ENCODE measurements at places on chromosomes 3 and 15. TPM values are rescaled to one million over a fixed set of nuclear protein-coding genes. Genes with fewer than 3 reads are reported as not detected.

Gene IGF2BP2
- 71.5 TPM for total RNA-seq

Gene GASK1A
- not detected for total RNA-seq

GRCh38 chr15:58981808-58982475 lies 5.5 kb upstream of the RNF111 start:
- DNase-seq = no peak

Gene VEPH1
- 80.8 TPM for total RNA-seq

DNA sequence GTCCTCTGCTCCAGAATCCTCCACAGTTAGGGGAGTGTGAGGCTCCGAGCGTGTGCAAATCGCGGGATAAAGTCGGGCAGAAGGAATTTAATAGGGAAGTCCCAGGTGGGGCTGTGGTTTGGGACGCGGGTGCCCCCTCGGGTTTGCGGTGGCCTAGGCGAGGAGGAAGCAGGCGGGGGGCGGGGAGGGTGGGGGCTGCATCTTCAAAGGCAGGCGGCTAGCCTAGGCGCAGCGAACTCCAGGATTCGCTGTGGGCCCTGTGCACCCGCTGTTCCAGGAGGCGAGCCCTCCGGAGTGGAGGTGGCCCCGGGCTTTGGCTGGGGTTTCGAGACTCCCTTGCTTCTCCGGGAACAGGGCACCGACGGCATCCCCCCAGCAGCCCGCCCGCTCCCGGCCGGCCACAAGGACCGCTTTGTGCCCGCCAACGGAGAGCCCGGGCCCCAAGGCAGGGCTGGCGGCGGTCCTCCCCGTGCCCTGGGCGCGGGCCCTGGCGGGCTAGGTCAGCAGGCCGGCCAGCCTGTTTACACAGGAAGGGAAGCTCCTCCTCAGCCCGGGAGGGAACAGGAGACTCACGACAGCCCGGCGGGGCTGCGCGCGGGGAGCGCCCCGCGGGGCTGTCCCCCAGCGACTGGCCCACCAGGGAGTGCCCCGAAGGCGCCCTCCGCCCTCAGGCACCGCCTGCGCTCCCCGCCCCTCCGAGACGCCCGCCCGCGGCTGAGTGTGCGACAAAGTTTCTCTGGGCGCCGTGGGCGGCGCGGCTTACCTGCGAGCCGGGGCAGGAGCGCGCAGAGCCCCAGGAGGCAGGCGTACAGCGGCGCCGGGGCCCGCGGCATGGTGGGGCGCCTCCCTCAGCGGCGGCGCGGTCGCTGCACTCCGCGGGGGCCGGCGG lies 753 bp downstream of the ITGB5 start:
- DNase-seq = no peak

Gene GPR149
- not detected for total RNA-seq

GRCh38 chr3:52067046-52067445 lies 10.7 kb upstream of the DUSP7 start:
- no peak for DNase-seq

GRCh38 chr3:175338775-175339535 lies 479.8 kb downstream of the NAALADL2 start:
- no peak for DNase-seq

GRCh38 chr3:112805126-112805525 lies 41.5 kb downstream of the CD200R1L start:
- no peak for DNase-seq

DNA sequence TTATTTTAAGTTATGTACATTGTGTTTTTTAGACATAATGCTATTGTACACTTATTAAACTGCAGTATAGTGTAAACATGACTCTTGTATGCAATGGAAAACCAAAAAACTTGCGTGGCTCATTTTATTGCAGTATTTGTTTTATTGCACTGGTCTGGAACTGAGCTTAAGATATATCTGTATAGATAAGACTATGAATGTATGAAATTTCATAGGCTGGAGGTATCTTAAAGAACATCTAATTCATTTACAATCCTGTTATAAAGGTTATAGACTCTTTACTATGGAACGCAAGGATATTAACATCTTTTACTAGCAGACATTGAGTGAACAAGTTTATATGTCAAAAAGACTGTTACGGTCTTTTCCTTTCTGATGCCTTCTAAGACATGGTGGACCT lies 459.4 kb downstream of the IL5RA start:
- DNase-seq = no peak

Gene TMOD2
- 11.4 TPM for total RNA-seq

GRCh38 chr3:188309437-188310269 lies 155.7 kb downstream of the LPP start:
- DNase-seq = no peak

Gene AP3B2
- not detected for total RNA-seq

Gene ISL2
- total RNA-seq = 0.19 TPM

DNA sequence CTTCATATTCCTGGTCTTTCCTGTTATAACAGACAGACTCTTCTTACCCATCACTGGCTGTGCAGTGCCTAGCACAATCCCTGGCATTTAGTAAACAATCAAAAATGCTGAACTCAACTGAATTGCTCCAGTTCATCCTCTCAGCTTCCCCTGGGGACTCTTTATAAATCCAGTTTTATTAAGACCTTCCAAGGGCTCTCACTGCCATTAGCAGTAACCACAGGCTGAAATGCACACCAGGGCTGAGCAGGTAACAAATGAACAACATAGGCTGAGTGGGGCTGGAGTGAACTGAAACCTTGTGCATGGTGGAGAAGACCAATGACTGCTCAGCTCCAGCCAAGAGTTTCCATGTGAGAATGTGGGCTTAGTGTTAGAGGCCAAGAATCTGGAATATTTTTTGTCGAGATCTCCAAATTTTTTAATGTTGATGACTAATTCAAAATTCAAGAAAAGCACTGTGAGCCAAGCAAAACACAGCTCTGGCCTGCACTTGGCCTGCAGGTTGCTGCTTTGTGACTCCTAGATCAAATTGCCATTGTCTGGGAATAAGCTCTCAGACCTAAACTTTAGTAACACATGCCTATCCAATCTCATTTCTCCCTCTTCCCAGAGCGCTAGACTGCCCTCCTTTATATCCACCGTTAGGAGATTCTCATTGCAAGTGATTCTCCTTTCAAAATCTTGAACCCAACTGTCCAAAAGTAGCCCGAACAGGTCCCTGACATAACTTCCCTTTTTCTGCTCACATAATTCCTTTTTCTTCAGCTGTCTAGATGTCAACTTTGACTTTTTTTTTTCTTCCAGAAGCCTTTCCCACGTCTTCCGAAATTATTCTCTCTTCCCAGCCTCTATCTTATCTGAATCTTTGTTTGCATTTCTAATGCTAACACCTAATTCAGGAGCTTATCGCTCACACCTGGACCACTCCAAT lies 7.4 kb downstream of the SQOR start:
- no peak for DNase-seq

Gene FBXO40
- not detected for total RNA-seq

Gene OR5K2
- not detected for total RNA-seq

GRCh38 chr3:46615050-46615775 lies 2.9 kb downstream of the FAM240A start:
- no peak for DNase-seq

- DNase-seq = no peak
Observed at GRCh38 chr3:48411041-48411588, 18.8 kb downstream of the PLXNB1 start.

GRCh38 chr3:126284258-126284904 lies 72.8 kb downstream of the KLF15 start:
- no peak for DNase-seq

DNA sequence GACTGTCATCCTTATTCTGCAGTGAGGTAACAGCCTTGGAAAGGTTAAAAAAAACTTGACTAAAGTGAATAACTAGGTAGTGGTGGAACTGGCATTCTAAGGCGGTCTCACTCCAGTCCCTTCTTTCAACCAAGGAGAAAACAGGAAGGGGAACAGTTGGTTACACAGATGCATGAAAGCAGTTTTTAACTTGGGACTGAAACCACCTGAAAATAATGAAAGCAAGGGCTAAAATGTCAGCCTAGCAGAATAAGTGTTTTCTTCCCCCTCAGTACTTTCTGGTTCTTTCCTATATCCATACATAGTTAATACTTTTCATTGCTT lies 748 bp upstream of the AVEN start:
- no peak for DNase-seq

- no peak for DNase-seq
Observed at GRCh38 chr3:9944271-9944670, 7.9 kb downstream of the PRRT3 start.

- no peak for DNase-seq
Observed at GRCh38 chr3:189144645-189145044, 27.1 kb upstream of the TPRG1 start.

GRCh38 chr3:78238811-78239210 lies 1198.9 kb downstream of the ROBO2 start:
- no peak for DNase-seq

GRCh38 chr3:169453256-169454059 lies 210.1 kb downstream of the MECOM start:
- no peak for DNase-seq

- no peak for DNase-seq
Observed at GRCh38 chr15:81534124-81534523, 160.1 kb upstream of the TMC3 start.

DNA sequence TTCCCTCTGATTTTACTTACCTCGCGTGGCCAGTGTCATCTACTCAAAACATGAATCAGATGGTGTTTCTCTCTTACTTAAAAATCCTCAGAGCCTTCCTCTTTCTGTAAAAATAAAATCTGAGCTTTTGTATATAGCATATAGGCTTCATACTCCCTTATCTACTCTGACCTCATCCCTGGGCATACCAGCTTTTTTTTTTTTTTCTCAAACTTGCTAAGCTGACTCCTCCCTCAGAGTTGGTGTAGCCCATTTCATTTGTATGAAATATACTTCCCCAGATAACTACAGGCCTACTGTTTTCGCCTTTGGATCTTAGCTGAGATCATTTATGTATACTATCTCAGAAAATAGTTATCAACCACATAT lies 648.9 kb upstream of the ALCAM start:
- DNase-seq = no peak

DNA sequence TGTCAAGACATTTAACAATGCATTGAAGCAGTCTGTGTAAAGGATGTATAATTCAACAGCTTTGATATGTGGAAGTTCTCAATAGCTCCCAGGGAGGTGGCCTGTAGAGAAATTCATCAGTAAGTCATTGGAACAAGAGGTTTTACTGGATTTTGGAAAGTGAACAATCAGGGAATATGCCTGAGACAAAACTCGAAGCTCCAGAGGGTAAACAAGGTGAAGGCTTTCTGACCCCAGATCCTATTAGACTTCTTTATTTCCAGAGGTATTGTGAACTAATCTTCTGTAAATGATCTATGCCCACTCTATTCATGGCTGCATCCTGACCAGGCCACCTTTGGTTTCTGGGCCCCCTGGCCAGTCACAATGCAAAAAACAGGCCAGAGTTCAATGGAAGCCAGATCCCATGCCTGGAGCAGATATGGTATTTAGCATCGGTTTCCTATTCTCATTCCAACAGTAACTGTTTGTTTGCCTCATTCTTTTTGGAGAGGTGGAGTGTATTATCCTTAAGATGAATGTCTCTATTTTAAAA lies 177.3 kb downstream of the SATB1 start:
- no peak for DNase-seq

- DNase-seq = no peak
Observed at GRCh38 chr15:28998511-28998910, 112.7 kb downstream of the APBA2 start.

GRCh38 chr15:81098861-81099651 lies 35.0 kb upstream of the CFAP161 start:
- no peak for DNase-seq

DNA sequence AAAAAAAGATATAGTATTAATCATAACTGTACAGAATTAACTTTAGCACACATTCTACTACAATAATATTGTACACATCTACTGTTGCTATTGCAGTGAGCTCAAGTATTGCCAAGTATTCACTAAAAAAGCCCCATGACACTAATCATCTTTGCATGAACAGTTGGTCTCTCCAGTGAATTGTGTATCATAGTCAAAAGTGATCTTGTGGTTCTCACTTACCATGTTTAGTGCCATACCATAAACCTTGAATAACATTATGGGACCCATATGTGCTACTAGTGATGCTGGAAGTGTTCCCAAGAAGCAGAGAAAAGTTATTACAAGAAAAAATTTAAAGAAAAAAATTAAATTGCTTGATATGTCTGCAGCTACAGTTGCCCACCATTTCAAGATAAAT lies 177.1 kb downstream of the PCCB start:
- no peak for DNase-seq

Data from glomerular endothelial cell (primary cell).